ENCODE measurements at places on chromosomes 7 and 10.
A peak's percentile ranks its signal among the peaks of the same experiment; 100 is the strongest.

GRCh38 chr10:102633287-102633686, 11.0 kb upstream of the TRIM8 start:
- DNase-seq = no peak

- no peak for DNase-seq
These were observed 50.7 kb upstream of the GHITM start for GRCh38 chr10:84088626-84089025.

DNA sequence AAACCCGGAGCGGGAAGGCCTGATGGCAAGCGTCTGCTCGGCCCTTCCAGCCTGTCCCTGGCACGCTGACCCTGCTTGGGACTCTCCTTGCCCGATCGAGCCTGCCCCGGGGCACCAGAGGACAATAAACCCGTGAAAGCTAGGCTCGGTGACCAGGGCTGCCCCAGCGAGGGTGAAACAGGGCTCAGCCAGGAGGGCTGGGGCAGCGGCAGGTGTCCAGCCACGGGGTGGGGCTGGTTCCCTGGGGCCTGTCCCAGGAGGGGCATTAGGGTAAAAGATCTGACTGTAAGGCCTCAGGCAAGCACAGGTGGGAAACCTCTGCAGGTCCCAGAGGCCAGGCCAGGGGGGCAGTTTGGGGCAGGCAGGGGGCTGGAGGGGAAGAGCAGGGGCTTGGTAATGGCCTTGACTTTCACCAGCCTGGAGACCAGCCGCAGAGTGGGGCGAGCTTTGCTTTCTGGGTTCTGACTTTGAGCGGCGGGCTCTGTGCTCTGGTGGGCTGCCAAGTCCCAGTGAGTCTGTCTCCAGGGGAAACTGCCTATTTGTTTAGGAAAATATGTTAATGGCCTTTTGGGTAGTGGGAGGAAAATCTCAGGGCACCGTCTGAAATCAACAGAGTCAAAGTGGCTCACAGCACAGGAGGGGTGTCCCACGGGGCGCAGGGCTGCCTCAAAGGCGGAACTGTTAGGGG, 68.2 kb upstream of the INPP5A start:
- no peak for DNase-seq

DNA sequence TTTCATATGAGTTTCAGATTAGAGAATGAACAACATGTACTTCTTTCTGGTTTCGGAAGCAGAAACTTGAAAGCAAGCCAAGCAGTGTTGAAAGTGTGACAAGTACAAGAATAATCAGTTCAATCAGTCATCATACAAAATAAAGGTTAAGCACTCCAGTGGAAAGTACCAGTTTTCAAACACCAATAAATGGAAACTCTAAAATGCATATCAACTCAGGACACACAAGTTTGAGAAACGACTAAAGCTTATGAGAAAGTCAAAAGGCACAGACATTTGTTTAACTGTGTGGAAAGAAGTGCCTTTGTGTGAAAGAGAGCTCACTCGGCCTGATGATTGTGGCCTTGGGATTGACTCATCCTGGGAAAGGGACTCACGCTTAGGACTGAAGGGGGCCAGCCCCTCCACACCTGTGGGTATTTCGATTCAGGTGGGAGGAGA, 60.6 kb upstream of the AKR1C1 start:
- no peak for DNase-seq

GRCh38 chr10:34637418-34637911, 177.6 kb downstream of the PARD3 start:
- peak; percentile 69 for DNase-seq

- peak; percentile 91 for DNase-seq
These were observed 243.1 kb upstream of the AOAH start for GRCh38 chr7:36967387-36967786.

- DNase-seq = no peak
These were observed 424.8 kb downstream of the MDFIC start for GRCh38 chr7:115346685-115347084.

- DNase-seq = no peak
These were observed 25.6 kb downstream of the NOD1 start for GRCh38 chr7:30453016-30453415.

GRCh38 chr7:44288381-44288685, 37.1 kb downstream of the CAMK2B start:
- DNase-seq = no peak

DNA sequence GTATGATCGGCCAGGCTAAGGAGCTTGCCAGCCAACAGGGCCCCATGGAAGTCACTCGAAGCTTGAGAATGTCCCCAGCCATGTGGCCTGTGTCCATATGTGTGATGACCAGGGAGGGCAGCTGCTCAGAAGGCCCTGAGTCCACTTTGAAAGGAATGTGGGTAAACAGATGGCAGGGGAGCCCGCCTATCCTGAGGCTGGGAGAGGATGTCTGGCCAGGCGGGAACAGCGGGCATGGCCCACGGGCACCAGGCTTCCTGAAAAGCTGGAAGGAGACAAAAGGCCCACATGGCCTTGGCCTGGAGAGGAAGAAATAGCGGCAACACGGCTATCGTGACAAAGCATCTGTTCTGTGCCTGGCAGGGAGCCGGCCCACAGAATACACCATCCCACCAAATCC, 137.9 kb upstream of the PPIF start:
- DNase-seq = no peak

DNA sequence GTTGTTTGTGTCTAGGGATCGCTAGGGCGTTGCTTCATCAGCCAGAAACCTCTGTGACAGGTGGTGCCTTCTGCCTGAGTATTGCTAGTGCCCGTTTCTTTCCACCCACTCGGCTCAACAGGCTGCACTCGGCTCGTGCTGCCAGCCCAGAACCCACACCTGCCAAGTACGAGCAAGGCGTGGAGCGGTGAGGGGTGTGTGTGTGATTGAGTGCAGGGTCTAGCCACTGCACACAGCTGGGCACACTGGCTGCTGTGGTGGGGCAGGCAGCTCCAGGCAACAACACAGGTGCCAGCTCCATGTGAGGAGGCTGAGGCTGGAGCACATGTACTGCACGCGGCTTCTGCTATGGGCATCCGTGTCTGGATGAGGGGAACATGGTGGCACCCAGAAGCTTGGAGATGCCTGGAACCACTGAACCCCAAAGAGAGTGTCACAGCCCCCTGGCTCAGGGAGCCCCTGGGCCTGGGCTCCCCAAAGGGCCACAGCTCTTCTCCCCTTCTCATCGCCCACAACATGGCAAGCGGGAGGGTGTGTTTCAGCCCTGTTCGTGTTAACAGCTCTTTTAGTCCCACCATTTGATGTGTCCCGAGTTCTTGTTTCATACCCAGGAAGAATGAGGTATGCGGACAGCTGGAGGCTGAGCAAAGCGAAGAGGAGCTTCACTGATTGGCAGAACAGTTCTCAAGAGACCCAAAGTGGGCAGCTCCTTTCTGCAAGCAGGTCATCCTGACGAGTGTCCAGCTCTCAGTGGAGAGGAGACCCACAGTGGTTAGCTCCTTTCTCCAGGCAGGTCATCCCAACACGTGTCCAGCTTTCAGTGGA, 78.1 kb downstream of the HDAC9 start:
- no peak for DNase-seq

- DNase-seq = no peak
These were observed 323.7 kb upstream of the ANKRD30A start for GRCh38 chr10:36801660-36802059.

GRCh38 chr10:61588770-61589211, 73.9 kb upstream of the CABCOCO1 start:
- peak; percentile 64 for DNase-seq

- peak; percentile 21 for DNase-seq
These were observed 34.0 kb downstream of the ERLIN1 start for GRCh38 chr10:100151723-100152300.

- DNase-seq = no peak
These were observed 17.0 kb upstream of the INSIG1 start for GRCh38 chr7:155280446-155281397.

DNA sequence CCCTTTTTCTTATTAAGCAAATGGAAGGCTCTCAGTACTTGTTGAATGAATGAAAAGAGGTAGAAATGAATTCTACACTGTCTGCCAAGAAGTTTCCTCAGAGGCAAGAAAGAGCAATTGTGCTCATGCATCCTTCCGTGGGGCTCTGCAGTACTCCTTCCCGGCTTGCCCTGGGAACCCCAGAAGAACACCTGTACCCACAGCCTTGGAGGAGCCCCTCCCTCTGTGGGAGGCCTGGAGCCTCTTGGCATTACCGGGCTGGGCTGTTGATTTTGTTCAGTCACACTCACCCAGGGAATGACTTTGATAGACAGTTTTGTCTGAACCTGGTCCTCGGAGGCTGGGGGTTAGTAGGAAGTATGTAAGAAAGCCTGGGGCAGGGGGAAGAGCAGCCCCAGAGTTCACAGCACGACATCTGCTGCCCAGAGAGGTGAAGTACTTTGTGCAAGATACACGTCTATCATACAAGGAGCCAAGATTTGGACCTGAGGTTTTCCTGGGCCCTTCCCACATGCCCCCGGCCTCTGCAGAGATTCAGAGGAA, 134.8 kb upstream of the GDF10 start:
- no peak for DNase-seq

- no peak for DNase-seq
These were observed 171.8 kb upstream of the CDK1 start for GRCh38 chr10:60606343-60607080.

DNA sequence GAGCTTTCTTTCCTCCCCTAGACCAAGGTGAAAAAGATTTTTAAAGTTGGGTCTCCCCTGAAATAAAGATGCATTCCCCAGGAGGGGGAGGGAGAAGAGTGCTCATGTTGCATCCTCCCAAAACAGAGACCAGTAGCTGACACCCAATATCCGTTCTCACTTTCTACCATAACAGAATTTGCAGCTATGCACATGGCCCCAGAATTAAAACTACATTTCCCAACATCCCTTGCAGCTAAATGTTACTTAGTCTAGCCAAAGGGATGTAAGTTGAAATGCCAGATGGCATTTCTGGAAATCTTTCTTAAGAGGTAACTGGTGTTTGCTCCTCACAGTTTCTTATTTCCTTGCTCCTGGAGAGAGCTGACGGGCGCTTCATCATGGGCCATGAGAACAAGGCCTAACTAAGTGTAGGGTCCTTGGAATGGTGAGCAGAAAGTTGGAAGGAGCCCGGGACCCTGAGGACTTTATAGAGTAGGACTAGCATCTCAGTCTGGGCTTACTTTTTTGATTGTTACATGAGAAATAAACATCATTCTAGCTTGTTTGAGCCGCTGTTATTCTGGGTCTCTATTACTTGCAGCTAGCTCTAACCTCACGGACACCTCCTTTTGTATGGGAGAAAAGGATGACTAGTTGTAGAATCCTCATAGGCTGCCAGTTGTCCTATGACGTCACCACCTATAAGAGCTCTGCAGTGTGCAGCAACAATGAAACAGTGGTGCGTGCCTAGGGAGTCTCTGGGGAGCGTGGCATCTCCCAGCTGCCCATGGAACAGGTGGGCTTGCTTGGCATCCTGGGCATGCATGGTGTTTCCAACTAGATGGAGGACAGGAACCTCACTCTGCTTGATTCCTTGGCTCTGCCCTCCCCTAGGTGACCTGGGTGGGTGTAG, 46.1 kb upstream of the EXOC6 start:
- peak; percentile 18 for DNase-seq

- no peak for DNase-seq
These were observed 32.3 kb downstream of the CALD1 start for GRCh38 chr7:134811765-134812164.

DNA sequence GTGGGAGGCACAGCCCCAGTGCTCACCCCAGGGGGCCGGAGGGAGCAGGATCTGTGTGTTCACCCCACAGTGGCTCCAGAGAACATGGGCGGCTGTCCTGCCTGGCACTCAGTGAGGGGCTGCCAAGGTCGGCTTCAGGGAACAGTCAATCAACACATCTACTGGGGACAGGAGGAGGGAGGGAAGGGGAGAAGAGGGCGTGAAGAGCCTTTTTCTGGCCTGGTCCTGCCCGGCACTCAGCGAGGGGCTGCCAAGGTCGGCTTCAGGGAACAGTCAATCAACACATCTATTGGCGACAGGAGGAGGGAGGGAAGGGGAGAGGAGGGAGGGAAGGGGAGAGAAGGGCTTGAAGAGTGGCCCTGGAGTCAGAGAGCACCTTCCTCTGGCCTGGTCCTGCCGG, 184.9 kb downstream of the ADARB2 start:
- DNase-seq = no peak

- DNase-seq = peak; percentile 28
These were observed 186.1 kb downstream of the TRIL start for GRCh38 chr7:28771906-28772622.

GRCh38 chr7:32204361-32205018, 134.3 kb upstream of the PDE1C start:
- DNase-seq = peak; percentile 96

DNA sequence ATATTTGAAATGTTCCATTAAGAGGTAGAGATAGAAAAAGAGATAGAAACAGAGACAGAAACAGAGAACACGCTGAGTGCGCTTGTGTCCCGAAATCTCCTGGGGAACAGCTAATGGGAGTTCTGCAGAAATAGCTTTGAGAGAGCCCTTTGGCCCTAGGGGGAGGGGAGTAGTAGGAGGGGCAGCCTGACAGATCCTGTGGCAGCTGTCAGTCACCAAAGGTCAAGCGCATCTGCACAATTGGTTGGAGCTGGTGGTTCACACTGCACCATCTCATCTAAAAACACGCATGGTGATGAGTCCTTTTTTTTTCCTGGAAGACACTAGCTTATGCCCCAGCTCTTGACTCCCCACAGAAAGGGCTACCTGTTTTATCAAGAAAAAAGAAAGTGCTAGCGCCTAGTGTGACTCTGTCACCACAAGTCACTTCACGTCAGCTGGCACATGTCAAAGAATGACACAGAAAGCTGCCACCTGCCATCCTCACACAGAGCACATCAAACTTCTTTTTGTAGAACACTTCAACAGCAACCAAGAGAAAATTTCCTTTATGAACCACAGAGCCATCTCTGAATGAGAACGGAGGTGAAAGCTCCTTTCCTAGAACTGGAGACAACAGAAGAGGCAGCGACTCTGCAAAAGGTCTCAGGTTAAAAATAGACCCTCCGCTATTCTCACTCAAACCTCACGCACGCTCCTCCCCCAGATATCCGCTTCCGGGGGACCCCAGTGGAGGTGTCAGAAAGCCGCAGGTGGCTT, 125.7 kb downstream of the GFRA1 start:
- no peak for DNase-seq

DNA sequence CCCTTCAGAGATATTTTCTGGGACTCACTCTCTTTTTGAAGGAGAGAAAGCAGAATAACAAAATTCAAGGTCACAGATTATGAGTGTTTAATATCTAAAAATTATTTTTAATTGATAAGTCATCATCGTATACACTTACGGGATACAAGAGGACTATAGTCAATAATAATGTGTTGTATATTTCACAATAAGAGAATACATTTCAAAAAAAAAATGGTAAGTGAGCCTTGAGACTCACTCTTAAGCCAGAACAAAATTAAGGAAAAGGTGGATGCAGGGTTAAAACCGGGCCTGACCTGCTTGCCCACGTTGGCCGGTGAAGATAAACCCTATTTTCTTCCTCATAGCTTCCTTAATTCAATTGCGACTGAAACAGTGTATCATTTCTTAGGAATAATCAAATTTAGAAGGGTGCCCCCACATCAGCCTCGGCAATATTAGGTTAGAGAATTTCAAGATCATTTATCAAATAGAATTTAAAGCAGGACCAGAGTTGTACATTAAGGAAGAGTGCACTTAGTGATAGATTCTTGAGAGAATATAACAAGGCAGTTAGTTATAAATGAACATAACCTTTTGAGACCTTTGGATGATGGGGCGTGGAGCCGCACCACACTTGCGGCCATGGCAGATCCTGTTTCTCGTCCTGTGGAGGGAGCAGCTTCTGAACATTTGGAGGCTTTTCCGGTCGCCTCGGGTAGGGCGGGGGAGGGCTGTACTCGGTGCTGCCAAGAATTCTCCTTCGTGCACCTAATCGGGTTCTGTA, 321.8 kb downstream of the PAXIP1 start:
- no peak for DNase-seq

Data from DMS53 (cell line).